ENCODE measurements at places on chromosomes 2 and 18.

DNA sequence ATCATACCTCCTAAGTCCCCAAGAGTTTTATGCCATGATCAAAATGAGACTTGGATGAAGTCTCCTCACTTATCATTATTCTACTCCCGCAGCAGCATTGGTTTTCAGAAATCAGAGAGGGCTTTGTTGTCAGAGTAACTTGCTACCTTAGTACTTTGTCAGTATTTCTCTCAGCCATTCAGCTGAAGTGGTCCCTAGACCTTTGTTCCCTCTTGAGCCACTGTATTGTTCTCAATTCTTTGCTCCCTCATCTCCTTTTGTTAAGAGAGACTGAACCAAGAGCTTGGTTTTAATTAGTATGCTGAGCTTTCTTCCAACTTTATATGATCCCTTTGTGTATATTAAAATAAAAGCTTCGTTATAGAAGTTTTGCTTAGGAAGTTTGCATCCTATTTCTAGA lies 133.4 kb downstream of the DOCK10 start:
- DNase-seq = no peak

GRCh38 chr2:53150146-53150545 lies 617.5 kb upstream of the CHAC2 start:
- no peak for DNase-seq

GRCh38 chr2:33146102-33146501 lies 199.3 kb downstream of the LTBP1 start:
- DNase-seq = no peak

DNA sequence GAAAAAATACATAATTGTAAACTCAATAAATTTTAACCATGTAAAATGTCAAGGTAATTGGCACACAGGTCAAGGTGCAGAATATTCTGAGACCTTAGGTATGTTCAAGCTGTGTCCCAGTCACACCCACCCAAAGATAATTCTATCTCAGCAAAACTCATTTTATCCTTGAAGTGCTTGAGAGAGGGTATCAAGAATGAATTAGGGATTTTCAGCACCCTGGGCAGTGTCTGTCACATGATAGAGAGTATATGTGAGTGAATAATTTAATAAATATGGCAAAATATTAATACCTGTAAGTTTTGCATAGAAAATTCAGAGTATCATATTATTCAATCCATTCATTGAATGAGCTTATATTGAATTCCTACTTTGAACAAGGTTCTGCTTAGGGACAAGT lies 567.9 kb downstream of the FBXO15 start:
- no peak for DNase-seq

GRCh38 chr2:119231975-119232665 lies 8.5 kb downstream of the STEAP3 start:
- DNase-seq = no peak

DNA sequence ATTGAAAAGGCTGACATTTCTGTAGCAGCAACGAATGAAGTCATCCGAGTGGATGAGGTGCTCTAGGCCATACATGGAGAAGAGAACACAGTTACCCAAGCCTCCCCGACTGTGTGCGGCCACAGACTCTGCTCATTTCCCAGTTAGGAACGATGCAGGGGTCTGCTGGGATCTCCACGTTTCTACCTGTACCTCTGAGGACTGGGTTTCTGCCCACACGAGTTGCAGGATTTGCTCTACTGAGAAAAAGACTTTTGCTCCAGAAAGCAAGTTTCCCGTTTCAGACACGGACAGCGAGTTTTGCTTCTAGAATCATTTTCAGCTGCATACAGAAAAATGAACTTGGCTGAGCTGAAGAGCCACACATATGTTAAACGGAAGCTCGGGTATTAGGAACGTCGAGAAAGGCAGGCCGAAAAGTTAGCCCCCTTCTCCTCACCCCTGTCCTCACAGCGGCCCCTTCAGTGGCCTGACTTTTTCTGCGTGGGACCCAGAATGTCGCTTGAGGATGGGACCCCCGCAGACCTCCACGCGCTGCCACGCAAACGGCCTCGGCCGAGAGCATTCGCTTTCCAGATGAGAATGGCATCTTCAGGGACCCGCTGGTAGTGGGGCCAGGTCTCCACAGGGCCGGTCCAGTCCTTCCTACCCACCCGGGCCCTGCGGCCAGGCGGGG lies 582 bp upstream of the RAB31 start:
- DNase-seq = no peak

DNA sequence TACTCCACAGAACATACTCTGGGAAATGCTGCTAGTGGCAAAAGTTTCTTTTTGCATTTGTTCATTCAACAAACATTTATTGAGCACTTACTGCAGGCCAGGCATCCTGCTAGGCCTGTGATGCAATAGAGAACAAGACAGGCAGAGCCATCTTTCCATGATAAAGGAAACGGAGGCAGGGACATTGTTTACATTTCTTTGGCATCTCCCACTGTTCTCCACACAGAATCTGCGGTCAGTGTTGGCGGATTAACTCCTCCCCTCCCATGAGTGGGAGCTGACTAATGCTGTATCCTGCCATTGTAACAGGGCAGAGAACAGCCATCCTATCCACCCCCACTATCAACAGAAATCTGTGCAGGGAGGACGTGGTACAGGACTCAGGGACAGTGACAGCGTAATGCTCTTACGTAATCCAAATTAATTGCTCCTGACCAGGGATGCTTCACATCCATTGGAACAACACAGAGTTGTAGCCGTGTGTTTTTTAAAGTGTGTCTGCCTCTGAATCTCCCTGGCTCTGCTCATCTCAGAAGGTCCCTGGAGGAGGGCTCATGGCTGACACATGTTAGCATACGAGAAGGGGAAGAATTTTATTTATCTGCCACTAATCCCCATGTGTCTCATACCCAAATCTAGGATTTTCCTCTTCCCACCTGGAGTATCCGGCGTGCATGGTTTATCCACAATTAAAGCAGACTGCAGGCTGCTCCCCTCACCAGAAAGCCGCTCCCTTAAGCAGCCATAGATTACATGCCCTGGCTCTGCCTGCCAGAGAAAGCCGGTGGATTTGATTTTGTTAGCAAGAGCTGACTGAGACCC lies 32.3 kb downstream of the STEAP3 start:
- DNase-seq = no peak

- no peak for DNase-seq
Measured at GRCh38 chr2:199505755-199506403, 48.1 kb upstream of the SATB2 start.

DNA sequence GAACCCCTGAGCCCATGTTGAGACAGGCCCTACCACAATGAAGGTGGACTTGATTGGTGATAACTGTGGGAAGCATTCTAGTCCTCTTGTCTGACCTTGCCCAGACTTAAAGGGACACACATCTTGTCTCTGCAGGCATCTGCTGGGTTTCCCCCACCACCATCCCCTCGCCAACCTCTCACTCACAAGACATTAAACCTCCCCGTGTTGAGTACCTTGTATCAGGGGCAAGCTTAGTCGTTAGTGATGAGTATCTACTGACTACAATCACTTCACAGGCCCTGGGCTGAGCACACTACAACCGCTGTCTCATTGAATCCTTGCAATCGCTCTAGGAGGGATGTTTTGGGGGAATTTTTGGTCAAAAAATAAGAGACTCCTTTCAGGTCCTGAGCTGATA lies 86.0 kb downstream of the ICOS start:
- DNase-seq = no peak

DNA sequence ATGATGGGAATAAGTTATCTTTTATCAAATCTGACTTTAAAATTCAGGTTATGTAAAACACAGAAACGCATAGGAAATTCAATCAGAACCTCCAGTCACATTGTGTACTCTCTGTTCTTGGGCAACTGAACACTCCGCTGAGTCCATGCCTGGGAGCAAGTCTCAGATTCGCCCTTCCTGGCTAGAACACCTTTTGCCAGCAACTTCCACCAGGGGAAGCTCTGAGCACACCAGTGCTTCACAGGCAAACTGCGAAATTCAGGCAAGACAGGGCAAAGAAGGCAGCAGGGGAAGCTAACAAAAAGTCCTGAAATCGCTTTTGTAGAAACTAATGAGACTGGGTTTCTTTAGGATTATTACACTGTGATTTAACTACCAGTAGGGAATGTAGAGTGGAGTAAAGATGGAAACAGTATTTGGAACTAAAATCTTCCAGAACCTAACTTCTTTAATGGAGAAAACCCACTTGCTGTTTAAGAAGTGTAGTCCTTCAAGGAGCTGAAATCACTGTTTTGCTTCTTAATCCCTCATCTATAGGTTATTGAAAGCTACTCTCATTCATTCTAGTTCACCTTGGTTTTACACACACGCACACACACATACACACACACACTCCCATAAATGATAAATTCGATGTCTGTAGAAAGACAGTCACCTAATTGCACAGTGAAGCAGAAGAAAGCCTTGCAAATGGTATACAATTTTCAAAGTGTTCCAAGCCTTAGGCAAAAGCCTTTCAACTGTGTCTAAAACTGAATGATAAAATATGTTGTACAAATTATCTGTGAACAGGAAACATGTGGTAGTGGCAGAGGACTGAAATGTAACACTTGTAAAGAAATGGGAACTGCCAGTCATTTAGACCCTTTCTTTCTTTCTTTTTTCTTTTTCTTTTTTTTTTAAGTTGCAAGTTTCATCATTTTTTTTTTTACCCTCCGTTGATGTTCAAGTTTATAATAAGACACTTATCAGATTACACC lies 214.5 kb downstream of the TMEM182 start:
- peak; percentile 78 for DNase-seq

DNA sequence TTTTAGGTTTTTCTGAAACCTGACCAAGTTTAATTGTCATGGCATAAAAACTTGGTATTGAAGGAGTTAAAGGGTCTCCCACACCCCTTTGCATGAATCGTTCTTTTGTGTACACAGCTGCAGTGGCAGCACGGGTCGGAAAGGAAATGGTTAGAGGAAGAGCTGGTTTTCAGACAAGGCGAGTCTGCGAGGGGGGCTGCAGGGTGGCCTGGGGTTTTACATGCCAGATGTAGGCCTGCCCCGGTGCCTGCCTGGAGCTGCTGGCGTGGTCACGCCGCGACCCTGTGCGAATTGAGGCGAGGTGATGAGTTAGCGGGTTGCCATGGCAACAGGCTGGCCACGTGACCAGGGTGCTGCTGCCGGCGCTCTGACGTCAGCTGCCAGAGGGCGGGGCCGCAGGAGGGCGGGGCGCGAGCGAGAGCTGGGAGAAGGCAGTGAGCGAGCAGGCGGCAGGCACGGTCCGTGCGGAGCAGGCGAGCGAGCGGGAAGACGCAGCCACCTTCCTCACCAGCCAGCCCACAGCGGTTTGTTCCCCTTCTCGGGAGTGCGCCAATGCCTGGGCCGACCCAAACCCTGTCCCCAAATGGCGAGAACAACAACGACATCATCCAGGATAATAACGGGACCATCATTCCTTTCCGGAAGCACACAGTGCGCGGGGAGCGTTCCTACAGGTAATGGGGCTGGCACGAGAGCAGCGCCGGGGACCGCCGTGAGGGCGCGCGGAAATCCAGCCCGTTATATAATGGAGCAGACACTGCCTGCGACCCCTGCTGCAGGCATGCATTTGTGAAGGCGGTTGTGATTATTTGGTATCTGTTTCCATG lies at the start of gene MAPRE2:
Gene MAPRE2 (plus strand): TSS at position 426 of the 827 bp plus-strand sequence. CDS start 127 bp downstream, at position 553.
- DNase-seq = peak; percentile 97

- DNase-seq = no peak
Measured at GRCh38 chr2:20622731-20623130, 28.2 kb downstream of the HS1BP3 start.

GRCh38 chr2:127324635-127325034 lies 30.7 kb upstream of the ERCC3 start:
- DNase-seq = peak; percentile 37

GRCh38 chr2:177241711-177242120 lies 22.8 kb downstream of the NFE2L2 start:
- no peak for DNase-seq

DNA sequence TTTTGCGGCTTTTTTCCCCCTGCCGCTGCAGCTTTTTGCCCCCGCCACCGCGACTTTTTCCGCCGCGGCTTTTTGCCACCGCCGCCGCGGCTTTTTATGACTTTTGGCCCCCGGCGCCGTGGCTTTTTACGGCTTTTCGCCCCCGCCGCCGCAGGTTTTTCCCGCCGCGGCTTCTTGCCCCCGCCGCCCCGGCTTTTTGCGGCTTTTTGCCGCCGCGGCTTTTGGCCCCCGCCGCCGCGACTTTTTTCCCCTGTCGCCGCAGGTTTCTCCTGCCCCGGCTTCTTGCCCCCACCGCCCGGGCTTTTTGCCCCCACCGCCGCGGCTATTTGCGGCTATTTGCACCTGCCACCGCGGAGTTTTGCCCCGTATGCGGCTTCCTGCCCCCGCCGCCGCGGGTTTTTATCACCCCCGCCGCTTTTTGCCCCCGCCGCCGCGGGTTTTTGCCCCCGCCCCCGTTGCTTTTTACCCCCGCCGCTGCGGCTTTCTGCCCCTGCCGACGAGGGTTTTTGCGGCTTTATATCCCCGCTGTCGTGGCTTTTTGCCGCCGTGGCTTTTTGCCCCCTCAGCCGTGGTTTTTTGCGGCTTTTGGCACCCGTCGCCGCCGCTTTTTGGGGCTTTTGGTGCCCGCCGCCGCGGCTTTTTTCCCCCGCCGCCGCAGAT lies 2750.9 kb downstream of the RPIA start:
- DNase-seq = no peak

DNA sequence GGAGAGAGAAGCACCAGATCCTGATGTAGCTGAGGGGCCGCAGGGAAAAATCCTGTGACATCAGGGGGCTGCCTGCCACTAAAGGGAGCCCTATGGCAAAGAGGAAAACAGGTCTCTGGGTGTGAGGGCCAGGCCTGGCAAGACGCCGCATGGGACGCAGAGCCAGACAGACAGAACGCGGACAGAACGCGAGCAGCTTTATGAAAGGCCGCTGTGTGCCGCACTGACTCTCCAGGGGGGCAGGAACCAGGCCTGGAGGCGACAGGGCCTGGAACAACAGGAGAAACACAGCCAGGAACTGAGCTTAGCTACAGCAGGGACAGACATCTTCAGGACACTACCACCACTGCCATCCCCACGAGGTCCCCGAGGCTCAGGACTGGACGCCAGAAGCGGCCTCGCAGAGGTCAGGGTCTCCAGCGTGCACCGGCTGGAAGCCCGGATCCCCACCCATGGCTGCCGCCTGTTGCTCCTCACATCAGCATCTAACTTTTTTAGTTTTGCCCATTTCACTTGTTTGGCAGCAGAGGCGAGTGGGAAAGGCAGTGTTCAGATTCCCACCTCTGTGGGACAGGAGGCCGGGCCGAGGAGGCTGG lies 131.6 kb downstream of the VAPA start:
- no peak for DNase-seq

DNA sequence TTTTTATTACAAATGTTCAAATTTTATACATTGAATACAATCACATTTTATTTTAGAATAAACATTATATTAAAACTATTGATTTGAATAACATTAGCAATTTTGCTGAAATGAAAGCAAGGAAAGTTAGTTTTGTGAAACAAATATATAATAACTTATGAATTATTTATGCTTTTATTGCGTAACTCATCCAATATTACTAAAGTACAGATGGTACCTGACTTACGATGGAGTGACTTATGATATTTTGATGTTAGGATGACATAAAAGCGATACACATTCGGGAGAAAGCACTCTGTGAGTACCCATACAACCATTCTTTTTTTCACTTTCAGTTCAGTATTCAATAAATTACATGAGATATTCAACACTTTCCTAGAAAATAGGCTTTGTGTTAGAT lies 26.5 kb downstream of the GPR39 start:
- DNase-seq = no peak

DNA sequence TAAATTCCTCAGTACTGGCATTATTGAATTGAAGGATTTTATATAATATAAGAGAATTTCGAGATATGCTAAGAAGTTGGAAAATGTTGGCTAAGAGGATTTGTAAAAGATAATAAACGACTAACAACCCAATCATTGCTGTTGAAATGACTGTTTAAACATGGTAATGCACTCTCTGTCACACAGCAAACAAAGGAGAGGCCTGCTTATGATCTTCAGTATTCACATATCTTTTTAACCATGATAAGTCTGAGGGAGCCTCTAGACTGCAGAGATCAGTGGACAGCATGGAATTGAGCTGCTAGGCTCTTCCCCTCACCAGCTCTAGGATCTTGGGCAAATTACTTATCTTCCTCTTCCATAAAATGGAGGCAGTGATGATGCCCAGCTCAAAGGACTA lies 2.7 kb downstream of the KCTD18 start:
- DNase-seq = no peak

Measured in NCI-H446 (cell line).